CD8-positive, alpha-beta T cell (primary cell): ENCODE measurements at places on chromosomes 6 and 20.

- no peak for DNase-seq
Observed at GRCh38 chr20:33827634-33828325, 16.6 kb downstream of the CHMP4B start.

DNA sequence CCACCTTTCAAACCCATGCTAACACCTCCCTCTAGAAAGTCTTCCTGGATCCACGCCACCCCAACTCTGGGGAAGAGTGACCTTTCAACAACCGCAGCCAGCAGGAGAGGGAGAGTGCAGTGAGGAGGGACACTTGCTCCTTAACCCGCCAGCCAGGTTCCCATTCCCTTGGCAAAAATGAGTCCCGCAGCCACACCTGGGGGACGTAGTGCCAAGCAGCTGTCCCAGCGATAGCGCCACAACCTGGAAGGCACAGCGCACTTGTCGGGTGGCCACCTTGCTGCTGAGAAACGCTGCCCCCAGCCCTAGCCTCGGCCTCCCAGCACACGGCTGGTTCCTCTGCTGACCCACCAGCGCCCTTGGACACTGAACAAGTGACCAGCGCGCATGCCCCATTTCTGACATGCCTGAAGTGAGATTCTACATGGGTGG lies 119.3 kb downstream of the JPH2 start:
- no peak for DNase-seq

DNA sequence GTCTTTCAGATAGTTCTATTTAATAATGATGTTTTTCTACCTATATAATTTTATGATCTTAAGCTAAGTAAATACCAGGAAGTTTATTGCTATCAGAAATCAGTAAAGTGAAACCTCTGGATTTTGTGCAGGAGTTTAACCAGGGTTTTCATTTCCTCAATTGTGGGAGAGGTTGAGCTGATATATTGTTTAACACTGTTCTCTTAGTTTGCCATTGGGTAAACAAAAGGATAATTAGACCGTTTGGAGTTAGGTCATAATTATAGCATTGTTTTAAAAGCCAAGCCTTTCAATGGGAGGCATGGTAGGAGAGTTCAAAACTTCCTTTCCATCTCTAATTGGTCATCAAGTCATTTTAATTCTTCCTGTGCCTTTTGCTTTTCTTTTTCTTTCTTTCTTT lies 58.7 kb downstream of the STXBP5 start:
- no peak for DNase-seq

- DNase-seq: no peak
Observed at GRCh38 chr6:29637247-29637646, 4.3 kb upstream of the GABBR1 start.

DNA sequence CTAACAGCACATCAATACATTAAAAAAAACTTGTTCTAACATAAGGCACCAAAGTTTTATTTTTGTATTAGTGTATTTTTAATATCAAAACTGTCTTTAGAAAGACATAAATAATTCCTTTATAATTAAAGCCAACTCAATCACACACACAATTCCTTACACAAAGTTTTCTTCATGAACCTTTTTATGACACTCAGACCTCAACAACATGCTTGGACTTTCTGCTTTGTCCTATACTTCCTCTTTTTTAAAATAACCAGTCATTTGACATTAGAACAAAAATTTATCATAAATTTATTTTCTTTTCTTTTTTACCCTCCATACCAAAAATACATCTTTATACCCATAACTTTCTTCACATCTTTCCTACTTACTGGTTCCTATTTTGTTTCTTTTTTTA lies 292.0 kb upstream of the ARID1B start:
- no peak for DNase-seq

- no peak for DNase-seq
Observed at GRCh38 chr20:51542571-51543421, at the start of gene NFATC2. Gene NFATC2, minus strand, starts transcription at chr20:51542719. Its CDS starts 220 bp downstream, at chr20:51542499.

- DNase-seq: no peak
Observed at GRCh38 chr20:23870461-23870860, 9.1 kb downstream of the CST5 start.

GRCh38 chr6:142838821-142839685 lies 105.9 kb downstream of the HIVEP2 start:
- DNase-seq: no peak

- DNase-seq: no peak
Observed at GRCh38 chr20:3380228-3381070, 27.0 kb downstream of the DNAAF9 start.

DNA sequence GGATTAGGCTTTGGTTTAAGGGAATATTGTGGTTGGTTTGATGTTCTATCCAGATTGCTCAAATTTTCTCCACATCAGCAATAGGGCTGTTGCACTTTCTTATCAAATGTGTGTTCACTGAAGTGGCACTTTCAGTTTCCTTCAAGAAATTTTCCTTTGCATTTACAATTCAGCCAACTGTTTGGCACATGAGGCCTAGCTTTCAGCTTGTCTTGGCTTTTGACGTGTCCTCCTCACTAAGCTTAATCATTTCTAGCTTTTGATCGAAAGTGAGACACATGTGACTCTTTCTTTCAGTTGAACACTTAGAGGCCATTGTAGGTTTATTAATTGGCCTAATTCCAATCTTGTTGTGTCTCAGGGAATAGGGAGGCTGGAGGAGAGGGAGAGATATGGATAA lies 104.8 kb downstream of the FLRT3 start:
- DNase-seq: no peak

GRCh38 chr20:59993736-59994430 lies 35.7 kb downstream of the CDH26 start:
- no peak for DNase-seq

- DNase-seq: peak; percentile 34
Observed at GRCh38 chr20:2751878-2752566, 48.4 kb downstream of the CPXM1 start.

GRCh38 chr6:88945415-88946008 lies 17.9 kb downstream of the RNGTT start:
- no peak for DNase-seq

- no peak for DNase-seq
Observed at GRCh38 chr6:139590206-139590605, 215.8 kb upstream of the CITED2 start.

GRCh38 chr6:70150521-70150920 lies 152.4 kb downstream of the COL9A1 start:
- DNase-seq: no peak

- DNase-seq: no peak
Observed at GRCh38 chr6:75344455-75344854, 59.9 kb upstream of the TMEM30A start.

DNA sequence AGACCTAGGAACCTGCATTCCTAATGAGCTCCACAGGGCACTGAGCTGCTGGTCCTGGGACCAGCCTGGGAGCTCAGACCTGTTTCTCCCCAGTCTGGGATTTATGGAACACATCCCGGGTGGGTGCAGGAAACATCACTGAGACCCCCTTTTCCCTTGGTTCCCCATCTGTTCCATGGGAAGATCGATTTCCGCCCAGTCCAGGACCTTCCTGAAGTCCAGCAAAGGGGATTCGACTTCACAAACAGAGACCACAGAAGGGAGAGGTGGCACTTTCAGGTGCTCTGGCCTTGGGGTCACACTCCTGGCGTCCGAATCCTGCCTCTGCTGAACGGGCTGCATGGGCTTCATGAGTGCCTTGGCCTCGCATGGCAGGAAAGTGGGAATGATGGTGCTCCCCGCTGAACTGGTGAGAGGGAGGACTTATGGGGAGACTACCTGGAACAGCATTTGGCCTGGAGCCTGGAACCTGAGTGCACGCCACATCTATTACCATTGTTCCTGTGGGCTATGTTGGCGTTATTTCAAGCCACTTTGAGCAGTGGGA lies 296.3 kb downstream of the TAF4 start:
- DNase-seq: no peak

GRCh38 chr6:39664173-39664572 lies 61.0 kb downstream of the KIF6 start:
- no peak for DNase-seq

GRCh38 chr20:30937790-30938189 lies 319.7 kb upstream of the DEFB115 start:
- DNase-seq: no peak

- no peak for DNase-seq
Observed at GRCh38 chr20:58811334-58811733, 39.4 kb downstream of the GNAS-AS1 start.

DNA sequence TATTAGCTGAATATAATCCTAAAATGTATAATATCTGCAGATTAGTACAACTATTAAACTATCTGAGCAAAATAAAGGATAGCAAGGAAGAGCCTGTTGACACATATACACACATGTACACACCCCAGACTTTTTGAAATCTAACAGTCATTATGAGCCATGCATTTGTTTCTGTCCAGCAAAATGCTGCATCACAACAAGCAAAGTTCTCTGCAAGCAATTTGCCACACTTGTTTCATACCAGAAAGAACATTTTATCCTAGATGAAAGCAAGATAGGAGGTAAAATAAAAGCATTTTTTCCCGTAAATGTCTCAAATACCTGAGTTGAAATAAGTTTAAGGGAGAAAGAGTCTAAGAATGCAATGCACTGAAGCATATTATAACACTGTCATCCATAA lies 145.2 kb downstream of the COL21A1 start:
- DNase-seq: no peak

- no peak for DNase-seq
Observed at GRCh38 chr20:20699144-20699543, 13.3 kb downstream of the RALGAPA2 start.

DNA sequence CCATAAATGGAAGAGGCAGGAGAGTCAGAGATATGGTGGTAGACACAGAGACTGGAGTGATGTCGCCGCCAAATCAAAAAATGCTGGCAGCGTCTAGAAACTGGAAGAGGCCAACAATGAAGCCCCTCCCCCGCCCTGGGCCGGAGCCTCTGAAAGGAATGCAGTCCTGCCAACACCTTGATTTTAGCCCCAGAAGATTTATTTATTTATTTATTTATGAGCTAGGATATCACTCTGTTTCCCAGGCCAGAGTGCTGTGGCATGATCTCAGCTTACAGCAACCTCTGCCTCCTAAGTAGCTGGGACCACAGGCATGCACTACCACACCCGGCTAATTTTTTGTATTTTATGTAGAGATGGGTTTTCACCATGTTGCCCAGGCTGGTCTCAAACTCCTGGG lies 82.6 kb upstream of the CCDC167 start:
- no peak for DNase-seq

DNA sequence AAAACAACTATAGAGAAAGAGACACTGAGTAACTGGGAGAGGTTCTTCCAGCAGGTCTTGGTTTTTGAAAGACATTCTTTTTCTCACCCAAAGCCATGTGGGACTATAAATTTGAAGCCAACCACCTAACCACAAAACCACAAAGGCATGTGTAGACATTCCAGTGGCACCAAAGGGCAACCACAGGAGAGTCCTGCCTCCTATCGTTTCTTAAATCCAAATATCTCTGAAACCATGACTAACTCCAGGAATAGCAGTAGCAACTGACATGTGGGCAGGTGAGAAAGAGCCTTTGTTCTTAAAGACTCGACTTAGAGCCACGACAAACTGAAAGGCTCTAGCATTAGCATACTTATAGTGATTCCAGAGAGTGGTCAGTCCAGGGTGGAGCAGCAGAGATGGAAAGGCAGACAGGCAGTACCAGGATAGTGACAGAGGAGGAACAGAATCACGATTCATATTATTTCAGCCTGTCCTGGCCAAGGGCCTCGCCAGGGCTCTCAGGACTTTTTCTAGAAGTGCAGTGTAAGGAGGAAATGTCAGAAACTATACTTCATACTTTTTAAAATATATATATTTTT lies 9.4 kb upstream of the COL9A1 start:
- DNase-seq: no peak

DNA sequence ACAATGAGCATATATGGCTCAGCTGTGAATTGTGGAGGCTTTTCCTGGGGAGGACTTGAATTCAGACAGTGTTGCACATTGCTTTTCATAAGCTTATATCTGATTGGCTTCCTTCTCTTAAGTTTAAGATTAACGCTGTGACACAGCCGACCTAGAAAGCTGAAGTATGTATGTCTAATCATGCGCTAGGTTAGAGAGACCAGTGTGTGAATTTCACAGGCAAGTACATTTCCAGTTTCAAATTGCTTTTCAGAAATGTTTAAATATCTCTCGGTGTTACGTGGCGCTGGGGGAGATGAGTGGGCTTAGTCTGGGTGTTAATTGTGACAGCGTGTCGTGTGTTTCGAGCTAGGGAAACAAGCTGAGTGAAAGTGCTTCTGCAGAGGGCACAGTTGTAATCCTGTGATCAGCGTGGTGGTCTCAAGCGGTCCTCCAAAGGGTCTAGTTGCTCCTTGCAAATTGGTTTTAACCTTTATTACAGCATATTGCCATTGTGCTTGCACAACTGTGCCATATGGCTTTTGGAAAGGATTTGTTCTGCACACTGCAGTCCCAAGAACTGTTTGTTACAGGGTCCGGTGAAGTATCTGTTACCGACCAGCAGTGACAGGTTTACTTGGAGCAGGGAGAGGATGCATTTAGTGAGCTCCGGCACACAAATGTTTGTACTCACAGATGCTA lies 166.6 kb downstream of the SASH1 start:
- DNase-seq: no peak

DNA sequence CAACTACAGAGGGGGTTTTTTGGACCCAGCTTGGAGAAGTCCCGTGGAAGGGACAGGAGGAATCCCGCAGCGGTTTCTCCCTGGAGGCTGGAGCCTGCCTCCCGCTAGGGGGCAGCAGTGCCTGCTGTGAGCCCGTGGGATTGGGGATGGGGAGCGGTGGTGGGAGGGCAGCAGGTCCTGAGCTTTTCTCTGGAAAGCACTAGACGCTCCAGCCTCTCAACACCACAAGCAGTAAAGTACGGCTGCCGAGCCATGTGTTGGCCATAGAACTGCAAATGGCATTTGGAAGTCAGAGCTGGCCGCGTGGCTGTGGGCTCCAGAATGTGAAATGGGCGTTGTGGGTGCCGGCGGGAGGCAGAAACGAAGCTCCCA lies 47.8 kb downstream of the GMPR start:
- DNase-seq: no peak

- no peak for DNase-seq
Observed at GRCh38 chr6:30154709-30155519, 6.1 kb downstream of the TRIM10 start.
